IMR-90 (cell line): ENCODE measurements at places on chromosomes 13 and 19. TPM values are rescaled to one million over a fixed set of nuclear protein-coding genes. Genes with fewer than 3 reads are reported as not detected.

The EDNRB gene
- 0.07 and 0.09 TPM in 2 replicates for polyA plus RNA-seq

The PTPRH gene
- polyA plus RNA-seq = 1.3 and 1.7 TPM in 2 replicates

The HNRNPL gene
- polyA plus RNA-seq = 277 and 280 TPM in 2 replicates

The TBXA2R gene
- 2.3 and 3.6 TPM in 2 replicates for polyA plus RNA-seq

The TTYH1 gene
- polyA plus RNA-seq = not detected in 2 replicates

The SIGLEC10 gene
- not detected in 2 replicates for polyA plus RNA-seq

The JSRP1 gene
- not detected in 2 replicates for polyA plus RNA-seq

The TNNT1 gene
- polyA plus RNA-seq = 2.5 and 2.6 TPM in 2 replicates

The PRSS57 gene
- not detected in 2 replicates for polyA plus RNA-seq

The AXL gene
- 212 and 235 TPM in 2 replicates for polyA plus RNA-seq

The ZNF878 gene
- polyA plus RNA-seq = 0.05 and 0.07 TPM in 2 replicates

The PTGIR gene
- polyA plus RNA-seq = 4.9 and 5.3 TPM in 2 replicates

The SPRYD7 gene
- 6.3 and 20.2 TPM in 2 replicates for polyA plus RNA-seq

The C19orf81 gene
- polyA plus RNA-seq = 0.31 and 1.1 TPM in 2 replicates

The ELSPBP1 gene
- not detected in 2 replicates for polyA plus RNA-seq

The CACNG8 gene
- 0.09 and 0.15 TPM in 2 replicates for polyA plus RNA-seq

The LILRA6 gene
- not detected in 2 replicates for polyA plus RNA-seq

The C19orf33 gene
- 0.80 and 0.96 TPM in 2 replicates for polyA plus RNA-seq

The PDE4A gene
- 5.9 and 7.0 TPM in 2 replicates for polyA plus RNA-seq

The CYP2F1 gene
- not detected in 2 replicates for polyA plus RNA-seq

The NKG7 gene
- polyA plus RNA-seq = not detected in 2 replicates

The PLPPR3 gene
- polyA plus RNA-seq = 1.2 and 2.0 TPM in 2 replicates
